HCT116 (cell line): ENCODE measurements at places on chromosomes 11 and 22. TPM values are rescaled to one million over a fixed set of nuclear protein-coding genes. Genes with fewer than 3 reads are reported as not detected.

The DDX25 gene
- 0.37 TPM for total RNA-seq

The RAC2 gene
- total RNA-seq: 62.0 TPM

The OR6X1 gene
- total RNA-seq: not detected

The CEP126 gene
- total RNA-seq: 2.0 TPM

The PLAAT4 gene
- 0.52 TPM for total RNA-seq

The TTC12 gene
- 12.6 TPM for total RNA-seq

DNA sequence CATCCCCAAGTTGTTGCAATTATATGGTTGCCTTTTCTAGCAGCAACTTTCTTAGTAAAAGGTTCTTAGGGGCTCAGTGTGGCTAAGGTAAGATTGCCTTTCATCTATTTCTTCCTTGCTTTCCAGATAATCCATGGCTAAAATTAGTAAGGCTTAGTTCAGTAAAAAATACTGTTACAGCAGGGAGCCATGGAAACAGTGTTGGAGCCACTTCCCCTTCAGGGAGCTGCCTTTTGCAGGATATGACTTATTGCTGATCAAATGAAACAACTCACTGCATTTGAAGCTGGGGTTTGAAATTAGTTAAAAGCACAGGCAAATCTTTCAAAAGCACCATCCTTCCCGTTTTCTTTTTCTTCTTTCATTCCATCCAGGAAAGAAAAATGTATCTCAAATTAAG, 184.3 kb downstream of the C11orf87 start:
- no peak for DNase-seq

DNA sequence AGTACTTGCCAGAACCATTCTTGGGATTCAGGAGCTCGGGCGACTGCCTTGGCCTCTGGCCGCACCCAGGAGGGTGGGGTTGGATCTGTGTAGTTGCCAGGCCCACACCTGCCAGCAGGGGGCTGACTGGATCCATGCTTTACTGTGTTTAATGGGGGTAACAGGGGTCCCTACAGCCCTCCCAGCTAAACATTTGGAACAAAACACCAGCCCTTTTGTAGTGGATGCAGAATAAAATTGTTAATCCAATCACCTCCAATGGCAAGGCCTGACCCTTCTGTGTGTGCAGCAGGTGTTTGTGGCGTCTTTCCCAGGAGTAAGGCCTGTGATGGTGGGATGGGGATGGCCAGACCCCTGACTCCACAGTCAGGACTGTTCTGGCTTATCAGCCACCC, 22.5 kb downstream of the SUN2 start:
- no peak for DNase-seq

- DNase-seq: no peak
Observed at GRCh38 chr22:49713003-49713402, 114.7 kb downstream of the BRD1 start.

DNA sequence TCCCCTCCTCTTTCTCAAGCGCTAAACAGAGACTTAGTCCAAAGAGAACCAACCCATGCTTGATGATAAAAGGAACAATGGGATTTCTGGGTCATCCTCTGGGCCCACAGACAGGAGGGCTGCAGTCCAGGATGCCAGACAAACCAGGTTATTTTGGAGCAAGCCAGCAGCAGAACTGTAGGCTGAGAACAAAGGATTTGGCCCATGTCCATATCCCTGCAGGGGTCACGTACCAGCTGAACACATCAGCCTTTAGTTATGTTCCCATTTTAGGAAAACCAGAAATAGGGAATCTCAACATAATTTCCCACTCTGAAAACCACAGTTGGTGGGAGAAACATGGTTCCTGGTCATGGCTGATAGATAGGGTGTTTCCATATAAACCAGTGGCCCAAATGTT, 533.6 kb upstream of the CADM1 start:
- DNase-seq: no peak

DNA sequence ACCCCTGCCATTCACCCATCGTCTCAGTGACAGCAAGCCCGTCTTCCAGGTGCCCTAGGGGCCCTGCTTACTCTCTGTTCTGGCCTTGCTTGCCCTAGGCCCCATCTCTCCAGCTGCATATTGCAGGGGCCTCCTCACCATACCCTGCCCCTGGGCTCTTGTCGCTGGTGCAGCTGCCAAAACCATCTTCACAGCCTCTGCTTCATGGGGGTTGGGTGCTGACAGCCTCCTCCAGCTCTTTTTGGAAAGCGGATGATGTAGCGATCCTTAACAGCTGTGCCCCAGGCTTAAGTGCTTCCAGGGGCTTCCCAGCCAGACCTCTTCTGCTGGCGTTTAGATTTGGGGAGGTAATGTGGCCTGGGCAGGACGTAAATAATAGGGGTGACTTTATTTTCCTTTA, 61.2 kb upstream of the SUSD2 start:
- DNase-seq: no peak

DNA sequence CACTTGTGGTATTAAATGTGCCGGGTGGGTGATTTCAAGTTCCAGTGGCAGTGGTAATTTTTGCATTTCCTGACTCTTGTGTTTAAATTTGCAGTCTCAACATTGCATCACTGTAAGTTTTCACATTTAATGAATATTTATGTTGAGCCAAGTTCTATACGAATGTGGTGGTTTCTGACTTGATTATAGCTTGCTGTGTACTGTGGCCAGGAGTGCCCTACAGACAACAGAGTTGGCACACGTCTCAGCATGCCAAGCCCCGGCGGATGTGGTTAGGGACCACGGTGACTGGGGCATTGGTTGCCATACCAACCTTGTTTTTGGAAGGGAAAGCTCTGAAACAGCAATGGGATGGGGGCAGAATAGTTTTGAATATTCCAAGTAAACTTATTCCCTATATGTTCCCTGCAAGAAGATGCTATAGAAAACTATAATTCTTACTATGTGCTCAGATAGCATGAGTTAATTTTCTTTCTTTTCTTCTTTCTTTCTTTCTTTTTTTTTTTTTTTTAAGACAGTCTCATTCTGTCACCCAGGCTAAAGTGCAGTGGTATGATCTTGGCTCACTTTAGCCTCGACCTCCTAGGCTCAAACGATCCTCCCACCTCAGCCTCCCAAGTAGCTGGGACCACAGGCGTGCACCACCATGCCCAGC, 16.0 kb downstream of the ZNRF3 start:
- no peak for DNase-seq
